Suppressor macrophage (primary cell): ENCODE measurements at places on chromosomes 12 and 14.

GRCh38 chr14:24659916-24660570, 26.1 kb upstream of the GZMB start:
- no peak for DNase-seq

- no peak for DNase-seq
These were observed 437.9 kb downstream of the DAD1 start for GRCh38 chr14:22151121-22151520.

DNA sequence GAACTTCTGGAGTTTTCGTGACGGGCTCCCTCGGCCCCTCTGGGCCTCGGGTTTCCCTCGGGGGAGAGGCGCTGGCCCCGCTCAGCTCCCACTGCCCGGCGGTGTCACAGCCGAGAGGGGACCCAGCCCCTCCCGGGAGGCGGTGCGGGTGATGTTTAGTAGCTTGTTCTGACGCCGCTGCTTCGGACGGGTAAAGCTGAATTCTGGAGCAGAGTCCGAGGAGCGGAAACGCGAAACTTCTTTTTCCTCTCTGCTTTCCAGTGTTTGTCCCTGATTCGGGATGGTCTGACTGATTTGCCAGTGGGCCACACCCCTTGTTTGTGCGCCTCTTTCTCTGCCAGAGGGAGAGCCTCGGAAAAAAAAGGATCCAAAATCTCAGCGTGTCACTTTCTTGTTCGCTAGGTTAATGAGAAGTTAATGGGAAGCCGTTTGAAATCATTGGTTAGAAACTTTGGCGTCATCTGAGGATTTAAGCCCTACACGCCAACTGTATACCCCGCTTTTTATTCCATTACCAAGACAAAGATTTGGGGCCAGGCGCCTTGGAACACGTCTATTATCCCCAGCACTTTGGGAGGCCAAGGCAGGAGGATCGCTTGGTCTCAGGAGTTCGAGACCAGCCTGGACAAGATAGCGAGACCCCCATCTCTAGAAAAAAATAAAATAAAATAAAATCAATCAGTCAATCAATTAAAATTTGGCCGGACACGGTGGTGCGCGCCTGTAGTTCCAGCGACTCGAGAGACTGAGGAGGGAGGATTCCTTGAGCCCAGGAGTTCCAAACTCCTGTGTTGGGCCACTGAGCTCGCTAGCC, 756 bp downstream of the TULP3 start:
- DNase-seq: peak; percentile 33

DNA sequence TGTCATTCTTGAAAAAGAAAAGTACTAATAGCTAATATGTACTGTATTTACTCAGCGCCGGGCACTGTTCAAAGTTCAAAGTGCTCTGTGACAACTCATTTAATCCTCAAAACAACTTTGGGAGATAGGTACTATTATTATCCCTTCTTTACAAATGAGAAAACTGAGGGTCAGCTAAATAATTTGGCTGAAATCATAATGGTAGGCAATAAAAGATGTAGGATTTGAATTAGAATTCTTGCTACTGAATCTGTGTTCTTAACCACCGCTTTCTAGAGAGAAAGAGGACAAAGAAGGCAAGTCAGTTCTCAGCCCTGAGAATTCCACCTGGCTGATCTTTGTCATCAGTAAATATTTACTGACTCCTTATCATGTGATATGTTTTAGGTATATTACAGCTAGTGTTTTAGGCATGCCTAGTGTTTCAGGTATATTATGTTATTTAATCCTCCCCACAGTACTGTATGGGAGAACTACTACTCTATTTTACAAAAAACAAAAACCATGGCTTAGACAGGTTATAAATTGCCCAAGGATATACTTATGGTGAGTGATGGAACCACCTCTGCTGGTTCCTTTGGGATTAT, 205.7 kb upstream of the GZMB start:
- no peak for DNase-seq

GRCh38 chr12:45089411-45090075, 38.6 kb upstream of the DBX2 start:
- no peak for DNase-seq

DNA sequence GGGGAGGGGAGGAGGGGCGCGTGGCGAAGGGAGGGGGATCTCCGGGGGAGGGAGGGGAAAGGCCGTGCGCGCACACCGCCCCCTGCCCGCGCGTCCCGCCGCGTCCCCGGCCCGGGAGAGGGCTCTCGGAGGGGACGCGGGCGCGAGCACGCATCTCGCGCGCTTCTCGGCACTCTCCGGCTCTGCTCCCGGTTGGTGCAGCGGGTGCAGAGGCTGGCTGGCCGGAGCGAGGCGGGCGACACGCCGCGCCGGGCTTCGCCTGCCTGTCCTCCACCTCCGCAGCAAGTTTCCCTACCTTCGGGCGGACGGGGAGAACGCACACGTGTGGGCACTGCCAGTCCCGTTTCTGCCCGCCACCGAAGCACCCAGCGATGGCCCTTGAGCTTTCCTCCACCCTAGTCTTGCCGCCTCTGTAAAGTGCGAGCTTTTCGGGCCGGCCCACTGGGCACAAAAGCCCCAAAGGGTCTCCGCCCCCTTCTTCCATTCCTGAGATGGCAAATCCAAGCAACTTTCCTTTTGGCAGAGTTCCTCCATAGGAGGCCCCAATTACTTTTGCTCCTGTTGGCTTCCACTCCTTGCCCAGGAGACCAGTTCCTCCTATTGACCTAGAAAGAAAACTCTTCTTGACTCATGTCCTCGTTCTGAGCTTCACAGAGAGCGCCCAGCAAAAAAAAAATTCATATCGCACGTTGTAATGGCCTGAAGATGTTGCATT, 363 bp upstream of the CSAD start:
- DNase-seq: peak; percentile 69

GRCh38 chr14:95346820-95347219, 27.1 kb upstream of the CLMN start:
- DNase-seq: no peak

GRCh38 chr14:98982986-98983385, 289.0 kb downstream of the BCL11B start:
- no peak for DNase-seq

- DNase-seq: no peak
These were observed 43.2 kb upstream of the TUNAR start for GRCh38 chr14:95833429-95833828.

DNA sequence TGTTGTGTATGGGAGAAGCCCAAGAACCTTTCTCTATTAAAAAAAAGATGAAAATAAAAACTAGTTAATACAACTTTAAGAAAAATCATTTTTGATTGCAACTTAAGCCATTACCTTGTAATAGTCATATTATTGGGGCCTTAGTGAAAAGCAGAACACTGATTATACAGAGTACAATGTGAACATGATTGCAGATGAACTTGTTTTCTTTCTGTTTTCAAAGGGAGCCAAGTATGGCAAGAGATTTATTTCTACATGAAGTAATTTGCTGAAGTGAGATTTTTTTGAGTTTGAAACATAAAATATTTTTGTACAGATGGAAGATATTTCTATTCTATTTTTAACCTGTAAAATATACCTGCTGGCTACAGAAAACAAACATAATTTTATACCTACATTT, 104.9 kb downstream of the GPR135 start:
- DNase-seq: no peak

- no peak for DNase-seq
These were observed 46.3 kb upstream of the FAR2 start for GRCh38 chr12:29102741-29103140.

- peak; percentile 29 for DNase-seq
These were observed at the start of gene ASCL1 for GRCh38 chr12:102957339-102958050. Gene ASCL1, plus strand, starts transcription at chr12:102957674. Its CDS starts 571 bp downstream, at chr12:102958245.

GRCh38 chr14:101222362-101223070, 319.0 kb upstream of the RTL1 start:
- DNase-seq: no peak

- DNase-seq: peak; percentile 83
These were observed 18.0 kb downstream of the GALNT6 start for GRCh38 chr12:51373187-51373586.

DNA sequence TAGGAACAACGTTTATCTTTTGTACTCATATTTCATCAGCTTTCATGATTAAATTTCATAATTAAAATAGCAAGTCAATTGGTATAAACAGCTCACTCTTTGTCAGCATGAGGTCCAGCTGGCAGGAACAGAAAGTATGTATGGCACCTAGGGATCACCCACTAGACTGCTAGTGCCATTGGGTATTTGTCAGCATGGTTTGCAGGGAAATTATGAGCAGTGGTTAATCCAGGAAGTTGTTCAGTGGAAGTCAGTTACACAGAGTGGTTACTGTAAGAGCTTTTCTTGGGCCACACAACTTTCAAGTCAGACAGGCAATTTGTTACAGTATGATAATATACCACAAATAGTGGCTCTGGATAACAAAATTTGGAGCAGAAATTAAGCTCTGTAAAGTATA, 340.3 kb upstream of the RGS6 start:
- peak; percentile 52 for DNase-seq

DNA sequence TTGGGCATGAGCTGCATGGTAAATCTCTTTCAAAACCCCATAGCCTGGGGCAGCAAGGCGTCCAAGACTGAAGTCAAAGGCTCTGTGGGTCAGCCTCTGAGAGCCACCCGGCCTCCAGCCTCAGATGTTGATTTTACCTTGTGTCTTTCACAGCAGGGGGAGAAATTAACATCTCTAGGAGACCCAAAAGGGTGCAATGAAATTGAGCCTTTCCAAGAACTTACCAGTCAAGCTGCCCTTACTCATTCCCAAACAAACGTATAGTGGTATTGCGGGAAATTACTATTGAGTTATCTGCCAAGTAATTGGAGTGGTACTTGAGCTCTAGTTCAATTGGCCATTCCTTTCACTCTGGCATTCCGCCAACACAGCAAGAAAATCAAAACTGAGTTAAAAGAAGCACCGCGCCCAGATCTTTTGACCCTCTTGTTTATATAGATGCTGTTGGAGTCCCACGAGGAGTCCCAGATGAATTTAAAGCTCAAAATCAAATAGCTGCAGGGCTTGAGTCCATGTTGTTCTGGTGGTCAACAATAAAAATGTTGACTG, 380.7 kb upstream of the SYT1 start:
- no peak for DNase-seq

- DNase-seq: no peak
These were observed 49.8 kb downstream of the FBXO33 start for GRCh38 chr14:39382463-39382862.

GRCh38 chr12:50086148-50086547, 1.0 kb downstream of the SMARCD1 start:
- DNase-seq: no peak

DNA sequence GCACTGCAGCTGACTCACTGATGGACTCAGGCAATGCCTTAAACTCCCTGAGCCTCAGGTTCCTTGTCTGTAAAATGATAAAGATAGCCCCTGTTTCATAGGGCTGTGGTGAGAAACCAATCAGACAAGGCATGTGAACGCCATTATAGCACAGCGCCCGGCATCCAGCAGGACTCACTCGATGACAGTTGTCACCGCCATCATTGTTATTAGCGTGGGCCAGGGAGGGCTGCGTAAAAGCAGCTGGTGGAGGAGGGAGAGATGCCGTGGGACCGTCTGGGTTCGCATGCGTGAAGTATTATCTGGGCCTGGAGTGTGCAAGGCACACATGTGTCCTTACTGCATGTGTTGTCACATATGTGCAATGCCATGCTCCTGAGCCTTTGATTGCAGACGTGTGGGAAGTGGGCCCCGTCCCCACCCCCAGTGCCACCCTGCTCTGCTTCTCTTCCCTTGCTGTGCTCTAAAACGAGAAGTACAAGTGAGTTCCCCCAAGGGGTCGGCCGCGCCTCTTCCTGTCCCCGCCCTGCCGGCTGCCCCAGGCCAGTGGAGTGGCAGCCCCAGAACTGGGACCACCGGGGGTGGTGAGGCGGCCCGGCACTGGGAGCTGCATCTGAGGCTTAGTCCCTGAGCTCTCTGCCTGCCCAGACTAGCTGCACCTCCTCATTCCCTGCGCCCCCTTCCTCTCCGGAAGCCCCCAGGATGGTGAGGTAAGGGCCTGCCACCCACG, at the start of gene PTPN6:
PTPN6 (plus strand) TSS at position 546 of the 730 bp plus-strand sequence; CDS start at position 703, 157 bp downstream.
- DNase-seq: peak; percentile 95

GRCh38 chr12:117084405-117085317, 14.6 kb downstream of the TESC start:
- DNase-seq: no peak

GRCh38 chr14:51626788-51627187, 24.9 kb upstream of the FRMD6 start:
- no peak for DNase-seq

GRCh38 chr12:116616536-116617248, 57.5 kb downstream of the MAP1LC3B2 start:
- DNase-seq: no peak

DNA sequence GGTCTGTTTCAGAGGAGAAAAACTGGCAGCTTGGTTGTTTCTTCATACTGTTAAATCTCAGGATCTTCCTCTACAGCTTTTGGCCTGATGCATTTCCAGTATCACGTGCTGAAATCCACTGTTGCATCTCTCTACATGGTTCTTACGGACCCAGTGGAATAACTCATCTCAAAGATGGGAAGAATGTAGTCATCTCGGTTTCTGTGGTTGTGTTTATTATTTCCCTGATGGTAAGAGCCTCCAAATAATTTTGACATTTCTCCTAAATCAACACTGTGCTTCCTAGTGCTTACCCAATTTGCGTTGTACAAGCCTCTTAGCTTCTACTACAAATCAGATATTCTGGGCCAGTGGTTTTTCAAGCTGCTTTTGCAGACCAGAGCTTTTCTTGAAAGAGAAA, 812.8 kb downstream of the C12orf50 start:
- no peak for DNase-seq

DNA sequence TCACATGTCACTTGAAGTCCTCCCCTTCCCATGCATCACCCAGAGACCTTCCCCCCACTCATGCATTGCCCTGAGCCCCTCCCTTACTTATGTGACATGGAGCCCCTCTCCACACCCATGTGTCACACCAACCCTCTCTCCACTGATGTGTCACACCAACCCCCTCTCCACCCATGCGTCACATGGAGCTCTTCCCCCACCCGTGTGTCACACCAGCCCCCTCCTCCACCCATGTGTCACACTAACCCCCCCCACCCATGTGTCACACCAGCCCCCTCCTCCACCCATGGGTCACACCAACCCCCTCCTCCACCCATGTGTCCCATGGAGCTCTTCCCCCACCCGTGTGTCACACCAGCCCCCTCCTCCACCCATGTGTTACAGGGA, 30.4 kb downstream of the RTL1 start:
- no peak for DNase-seq

DNA sequence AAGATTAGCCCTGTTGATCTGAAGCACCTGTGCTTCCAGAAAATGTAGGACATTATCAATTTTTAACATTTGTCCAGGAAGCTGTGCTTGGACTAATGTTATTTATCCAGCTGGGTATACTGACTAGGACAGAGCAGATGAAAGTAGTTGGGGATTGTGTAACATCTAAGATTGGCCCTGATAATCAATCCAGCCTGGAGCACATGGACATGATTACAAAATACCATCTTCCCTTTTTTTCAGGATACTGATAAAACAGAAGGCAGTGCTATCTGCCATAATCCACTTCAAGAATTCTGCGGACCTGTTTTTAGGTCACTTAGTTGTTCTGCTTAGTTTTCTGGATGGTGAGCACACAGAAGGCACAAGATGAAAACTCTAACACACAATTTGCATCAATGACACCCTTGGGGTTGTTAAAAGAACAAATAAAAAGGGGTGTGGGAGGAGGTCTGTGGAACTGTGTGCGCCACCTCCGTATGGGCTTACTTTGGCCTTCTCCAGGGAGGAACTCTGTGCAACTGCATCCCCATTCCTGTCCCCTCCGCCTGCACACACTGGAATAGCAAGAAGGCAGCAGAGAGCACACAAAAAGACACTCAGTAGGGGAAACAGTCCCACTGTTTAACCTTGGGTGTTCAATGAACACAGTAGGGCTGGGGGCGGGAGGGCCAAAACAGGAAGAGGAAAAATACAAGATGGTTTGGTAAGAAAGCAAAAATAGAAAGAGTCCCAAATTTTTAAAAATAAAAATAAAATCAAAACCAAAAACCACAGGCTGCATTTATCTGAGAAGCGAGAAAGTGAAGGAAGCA, 31.1 kb upstream of the DUSP6 start:
- peak; percentile 57 for DNase-seq
